ENCODE measurements at places on chromosomes 1 and 21.
A peak's percentile ranks its signal among the peaks of the same experiment; 100 is the strongest.

DNA sequence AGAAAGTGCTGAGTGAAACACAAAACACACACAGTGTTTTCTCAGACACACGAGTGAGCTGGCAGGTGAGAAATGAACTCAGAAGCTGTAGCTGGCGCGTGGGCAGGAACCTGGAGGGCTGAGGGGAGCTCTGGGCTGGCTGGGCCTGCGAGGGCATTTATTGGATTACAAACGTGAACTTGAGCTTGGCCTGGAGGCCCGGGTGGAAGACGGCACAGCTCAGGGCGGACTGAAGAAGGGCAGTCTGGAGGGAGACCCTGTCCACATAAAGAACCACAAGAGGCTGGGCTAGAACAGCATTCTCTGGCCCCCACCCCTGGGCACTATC, 52.1 kb upstream of the ADARB1 start:
- H3K27me3 ChIP-seq, result no peaks in the 10 kb centered on the region
- no peaks in the 10 kb centered on the region for H3K36me3 ChIP-seq
- DNase-seq, result no peak
- no peak overlapping the region for H3K4me3 ChIP-seq
- peaks cover 2% of the 10 kb centered on the region for H3K4me1 ChIP-seq

DNA sequence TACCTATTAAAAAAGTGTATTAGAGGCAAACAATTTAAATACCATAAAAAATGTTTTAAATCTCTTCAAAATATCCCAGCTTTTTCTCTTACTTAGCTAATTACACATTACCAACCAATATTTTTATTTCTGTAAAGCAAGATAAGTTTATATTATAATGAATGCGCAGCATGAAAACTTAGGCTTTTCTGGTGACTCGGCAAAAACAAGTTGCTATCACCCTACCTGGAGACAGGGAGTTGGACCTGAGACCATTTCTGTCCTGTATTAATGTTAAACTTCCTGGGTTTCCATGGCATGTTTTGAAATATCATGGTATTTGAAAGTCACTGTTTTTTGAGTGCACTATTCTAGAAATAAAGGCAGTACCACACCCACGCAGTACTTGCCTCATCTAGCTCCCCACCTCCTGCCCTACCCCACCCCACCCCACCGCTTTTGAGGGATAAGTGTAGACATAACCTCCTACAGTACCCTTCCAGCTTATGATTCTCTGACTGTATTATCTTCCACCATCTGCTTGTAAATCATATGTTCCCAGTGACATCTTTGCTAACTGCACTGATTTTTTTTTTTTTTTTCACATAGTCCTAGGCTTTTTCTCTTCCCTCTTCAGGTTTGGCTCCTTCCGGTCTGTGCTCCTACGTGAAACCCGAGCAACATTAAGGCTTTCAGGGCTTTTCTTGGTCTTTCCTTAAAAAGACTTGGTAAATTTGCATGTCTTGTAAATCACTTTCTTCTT, 77.5 kb downstream of the PHTF1 start:
- no peaks in the 10 kb centered on the region for H3K27me3 ChIP-seq
- peaks cover 3% of the 10 kb centered on the region for H3K4me1 ChIP-seq
- no peaks in the 10 kb centered on the region for H3K36me3 ChIP-seq
- DNase-seq, result no peak
- H3K4me3 ChIP-seq, result no peak overlapping the region

DNA sequence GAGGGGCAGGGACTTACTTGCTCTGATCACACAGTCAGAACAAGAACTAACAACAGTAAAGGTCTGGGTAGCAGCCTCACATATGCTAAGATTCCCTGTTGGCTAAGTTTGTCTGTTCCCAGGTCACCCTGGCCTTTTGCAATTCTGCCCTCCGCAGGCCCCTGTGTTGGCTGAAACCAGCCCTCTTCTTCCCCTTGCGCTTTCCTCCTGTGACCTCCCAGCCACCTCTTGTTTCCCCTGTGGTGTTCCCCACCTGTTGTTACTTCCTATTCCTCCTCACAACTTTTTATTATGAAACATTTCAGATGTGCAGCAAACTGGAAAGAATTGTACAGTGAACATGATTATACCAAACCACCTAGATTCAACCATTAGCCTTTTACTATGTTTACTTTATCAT, 23.4 kb downstream of the MAPKAPK2 start:
- H3K27me3 ChIP-seq, result no peaks in the 10 kb centered on the region
- peaks cover 26% of the 10 kb centered on the region for H3K4me1 ChIP-seq

DNA sequence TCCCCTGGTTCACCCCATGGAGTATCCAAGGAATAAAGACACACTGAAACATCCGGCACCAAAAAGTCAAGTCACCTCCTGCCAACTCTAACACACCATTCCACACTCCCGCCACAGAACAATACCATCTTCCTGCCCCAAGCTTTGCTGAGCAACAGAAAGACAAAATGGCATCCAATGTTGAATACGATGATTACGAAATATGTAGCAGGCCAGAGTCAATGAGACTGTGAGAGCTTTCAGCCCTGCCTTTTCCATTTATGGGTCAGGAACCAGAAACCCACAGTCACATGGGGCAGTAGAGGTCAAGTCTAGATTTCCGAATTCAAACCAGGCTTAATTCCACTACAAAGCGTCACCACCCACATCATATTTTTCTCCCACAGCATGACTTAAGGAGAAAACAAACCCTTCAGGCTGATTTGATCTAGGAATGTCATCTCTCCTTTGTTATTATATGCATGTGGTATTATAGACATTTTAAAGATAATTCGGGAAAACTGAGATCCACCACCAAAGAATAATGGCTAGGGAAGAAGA, 249.8 kb downstream of the SETD4 start:
- DNase-seq, result no peak
- no peak overlapping the region for H3K27ac ChIP-seq
- H3K27me3 ChIP-seq, result no peaks in the 10 kb centered on the region
- no peaks in the 10 kb centered on the region for H3K36me3 ChIP-seq
- H3K4me3 ChIP-seq, result no peak overlapping the region

DNA sequence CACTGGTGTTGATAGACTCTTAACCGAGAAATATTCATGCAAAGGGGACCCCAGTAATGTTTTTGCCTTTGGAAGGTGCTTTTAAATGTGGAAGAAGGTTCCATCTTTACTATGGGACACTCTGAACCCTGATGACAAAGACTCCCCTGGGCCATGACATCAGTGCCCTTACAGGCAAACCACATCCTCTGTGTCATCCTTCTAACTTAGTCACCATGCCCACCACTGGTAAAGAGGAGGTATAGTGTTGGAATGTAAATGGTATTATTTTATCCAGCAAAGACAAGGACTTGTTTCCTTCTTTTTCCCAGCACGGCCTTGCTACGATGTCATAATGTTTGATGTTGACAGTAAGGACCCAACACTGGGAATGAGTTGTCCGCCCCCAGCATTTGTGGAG, 12.6 kb downstream of the METTL13 start:
- no peaks in the 10 kb centered on the region for H3K4me1 ChIP-seq
- no peak overlapping the region for H3K4me3 ChIP-seq
- no peak overlapping the region for H3K27ac ChIP-seq
- H3K36me3 ChIP-seq, result no peaks in the 10 kb centered on the region
- H3K27me3 ChIP-seq, result no peaks in the 10 kb centered on the region

DNA sequence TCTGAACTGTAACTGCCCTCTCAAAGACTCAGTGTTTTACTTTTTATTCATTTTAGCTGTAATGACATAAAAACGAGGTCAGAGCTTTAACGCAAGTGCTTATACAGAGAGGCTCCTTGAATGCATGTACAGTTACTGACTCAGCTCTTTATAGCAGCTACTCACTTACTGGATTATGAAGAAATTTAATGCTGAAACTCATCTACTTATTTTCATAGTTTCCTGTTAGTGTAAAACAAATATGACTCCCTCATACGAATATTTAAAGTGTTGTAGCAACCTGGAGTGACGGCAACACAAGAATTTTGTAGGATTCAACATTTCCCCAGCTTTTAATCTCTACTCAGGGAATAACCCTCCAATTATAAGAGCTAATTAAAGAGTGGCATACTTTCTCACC, 32.7 kb downstream of the ADSS2 start:
- no peaks in the 10 kb centered on the region for H3K27me3 ChIP-seq
- H3K4me1 ChIP-seq, result no peaks in the 10 kb centered on the region
- no peak overlapping the region for H3K4me3 ChIP-seq
- H3K27ac ChIP-seq, result no peak overlapping the region
- no peaks in the 10 kb centered on the region for H3K36me3 ChIP-seq

GRCh38 chr1:15046487-15047165, 106.9 kb upstream of the TMEM51 start:
- no peak overlapping the region for H3K27ac ChIP-seq
- peak; percentile 84 for DNase-seq
- peaks cover 3% of the 10 kb centered on the region for H3K4me1 ChIP-seq
- no peaks in the 10 kb centered on the region for H3K27me3 ChIP-seq

- no peak overlapping the region for H3K27ac ChIP-seq
- H3K27me3 ChIP-seq, result no peaks in the 10 kb centered on the region
- peaks cover 2% of the 10 kb centered on the region for H3K4me1 ChIP-seq
- H3K36me3 ChIP-seq, result no peaks in the 10 kb centered on the region
- DNase-seq, result no peak
These were observed 96.3 kb upstream of the SLC2A1 start for GRCh38 chr1:43054961-43055360.

DNA sequence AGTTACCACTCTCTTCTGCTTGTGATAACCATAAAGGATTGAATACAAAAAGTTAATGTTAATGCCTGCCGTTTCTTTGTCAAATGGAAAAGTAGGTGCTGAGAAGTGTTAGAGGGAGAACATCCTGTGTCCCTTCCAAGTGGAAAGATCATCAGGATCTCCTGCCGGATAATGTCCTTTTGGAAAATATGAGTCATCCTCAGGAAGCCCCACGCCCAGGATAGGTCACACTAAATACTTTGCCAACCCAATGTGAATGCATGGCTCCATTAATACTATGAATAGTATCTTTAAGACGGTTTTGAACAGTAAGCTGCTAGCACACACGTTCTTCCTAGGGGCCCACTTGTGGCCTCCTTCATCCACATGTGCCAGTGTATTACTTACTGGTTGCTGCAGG, 279.5 kb downstream of the ZNF326 start:
- no peaks in the 10 kb centered on the region for H3K27me3 ChIP-seq
- no peak for DNase-seq
- H3K36me3 ChIP-seq, result no peaks in the 10 kb centered on the region
- no peaks in the 10 kb centered on the region for H3K4me1 ChIP-seq

GRCh38 chr1:25579292-25580252, 36.2 kb downstream of the LDLRAP1 start:
- no peaks in the 10 kb centered on the region for H3K36me3 ChIP-seq
- no peak overlapping the region for H3K4me3 ChIP-seq
- H3K27me3 ChIP-seq, result no peaks in the 10 kb centered on the region
- no peak overlapping the region for H3K27ac ChIP-seq

GRCh38 chr1:151693057-151693651, 23.4 kb downstream of the CELF3 start:
- no peaks in the 10 kb centered on the region for H3K4me1 ChIP-seq
- H3K4me3 ChIP-seq, result no peak overlapping the region
- no peak overlapping the region for H3K27ac ChIP-seq
- no peak for DNase-seq

GRCh38 chr1:105083611-105084010, 1333.9 kb downstream of the AMY1C start:
- H3K27ac ChIP-seq, result no peak overlapping the region
- DNase-seq, result no peak
- no peaks in the 10 kb centered on the region for H3K4me1 ChIP-seq
- H3K4me3 ChIP-seq, result no peak overlapping the region
- no peaks in the 10 kb centered on the region for H3K36me3 ChIP-seq

DNA sequence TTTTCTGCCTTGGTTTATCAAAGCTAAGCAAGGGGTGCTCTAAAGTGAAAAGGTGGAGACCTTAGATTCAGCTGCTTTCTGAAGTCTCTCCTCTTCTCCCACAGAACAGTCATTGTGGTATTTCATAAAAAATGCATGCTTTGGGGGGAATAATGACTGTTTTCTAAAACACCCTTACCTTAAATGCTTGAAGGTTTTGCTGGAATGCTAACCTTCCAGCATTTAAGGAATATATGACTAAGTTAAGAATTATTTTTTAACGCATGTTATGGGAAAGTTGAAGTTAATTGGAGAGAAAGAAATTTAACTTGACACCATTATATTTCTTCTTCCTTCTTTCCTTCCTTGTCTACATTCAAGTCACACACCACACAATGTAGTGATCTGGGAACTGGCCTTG, 162.5 kb downstream of the ROR1 start:
- H3K4me3 ChIP-seq, result no peak overlapping the region
- H3K36me3 ChIP-seq, result no peaks in the 10 kb centered on the region
- DNase-seq, result no peak
- no peak overlapping the region for H3K27ac ChIP-seq
- H3K4me1 ChIP-seq, result no peaks in the 10 kb centered on the region

DNA sequence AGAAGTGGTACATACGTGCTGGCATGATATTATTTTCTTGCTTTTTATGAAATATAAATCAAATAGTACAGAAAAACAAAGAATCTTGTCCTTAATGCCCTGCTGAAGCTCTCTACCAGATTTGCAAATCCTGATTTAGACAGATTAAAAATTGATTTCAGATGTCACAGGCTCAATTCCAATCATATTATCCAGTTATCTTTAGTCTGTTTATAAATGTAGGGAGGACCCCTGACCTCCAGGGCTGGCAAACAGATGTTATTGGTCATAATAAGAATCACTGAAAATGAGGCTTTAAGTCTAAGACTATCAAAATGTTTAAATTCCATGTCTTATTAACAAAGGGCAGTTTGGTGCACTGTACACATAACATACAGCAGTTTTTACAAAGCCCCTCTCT, 62.1 kb downstream of the TP53BP2 start:
- H3K27me3 ChIP-seq, result no peaks in the 10 kb centered on the region
- H3K36me3 ChIP-seq, result no peaks in the 10 kb centered on the region
- H3K4me3 ChIP-seq, result no peak overlapping the region

DNA sequence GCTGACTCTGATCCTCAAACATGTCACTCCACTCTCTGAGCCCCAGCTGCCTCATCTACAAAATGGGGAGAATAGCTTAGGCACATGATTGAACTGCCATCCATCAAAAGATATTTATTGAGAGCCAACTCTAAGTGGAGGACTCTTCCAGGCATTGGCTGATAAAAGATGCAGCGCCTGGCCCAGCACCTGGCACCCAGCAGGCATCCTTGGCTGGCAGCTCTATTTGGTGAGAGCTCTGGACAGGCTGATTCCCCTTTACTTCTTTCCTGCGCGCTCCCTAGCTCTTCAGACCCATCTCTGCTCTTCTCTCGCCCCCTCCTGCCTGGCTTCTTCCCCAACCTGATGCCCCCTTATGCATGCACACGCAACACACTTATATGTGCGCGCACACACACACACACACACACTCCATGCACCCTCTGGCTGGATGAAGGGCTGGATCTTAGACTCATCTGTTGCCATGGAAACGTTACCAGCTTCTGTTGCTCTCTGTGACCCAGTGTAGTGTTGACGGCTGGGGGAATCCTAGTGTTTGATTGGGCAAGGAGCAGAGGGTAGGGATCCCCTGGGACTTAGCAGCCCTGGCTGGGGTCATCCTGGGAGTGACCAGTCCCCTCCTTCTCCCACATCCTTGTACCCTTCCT, 49.3 kb downstream of the VWA5B1 start:
- peaks cover 2% of the 10 kb centered on the region for H3K4me1 ChIP-seq
- H3K27me3 ChIP-seq, result no peaks in the 10 kb centered on the region
- H3K4me3 ChIP-seq, result no peak overlapping the region
- H3K36me3 ChIP-seq, result no peaks in the 10 kb centered on the region
- no peak for DNase-seq
